ENCODE measurements at places on chromosomes 7 and 10.

- DNase-seq: no peak
Measured at GRCh38 chr10:101960879-101961395, 95.0 kb downstream of the ARMH3 start.

GRCh38 chr10:46515793-46516192 is 40.7 kb downstream of the GPRIN2 start:
- no peak for DNase-seq

- peak; percentile 67 for DNase-seq
Measured at GRCh38 chr7:749140-749551, 22.1 kb upstream of the PRKAR1B start.

DNA sequence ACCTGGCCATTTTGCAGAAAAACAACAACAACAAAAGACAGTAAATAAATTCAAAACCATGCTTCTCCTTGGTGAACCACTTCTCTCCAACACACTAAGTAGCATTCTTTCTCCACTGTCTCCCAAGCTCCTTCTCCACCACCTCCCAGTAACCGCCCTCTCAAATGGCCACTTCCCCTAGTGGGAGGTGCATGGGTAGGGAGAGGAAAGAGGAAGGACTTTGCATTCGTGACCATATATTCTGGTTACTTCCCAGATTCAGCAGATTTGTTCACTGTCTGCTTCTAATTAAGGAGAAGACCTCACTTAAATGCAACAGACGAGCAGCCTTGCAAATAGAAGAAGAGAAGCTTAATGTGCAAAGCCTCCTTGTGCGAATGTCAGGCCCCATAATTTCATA is 166.8 kb downstream of the SORCS1 start:
- peak; percentile 28 for DNase-seq

- no peak for DNase-seq
Measured at GRCh38 chr10:30062090-30062489, 2.7 kb upstream of the JCAD start.

- DNase-seq: no peak
Measured at GRCh38 chr10:96743988-96744585, 23.8 kb upstream of the PIK3AP1 start.

DNA sequence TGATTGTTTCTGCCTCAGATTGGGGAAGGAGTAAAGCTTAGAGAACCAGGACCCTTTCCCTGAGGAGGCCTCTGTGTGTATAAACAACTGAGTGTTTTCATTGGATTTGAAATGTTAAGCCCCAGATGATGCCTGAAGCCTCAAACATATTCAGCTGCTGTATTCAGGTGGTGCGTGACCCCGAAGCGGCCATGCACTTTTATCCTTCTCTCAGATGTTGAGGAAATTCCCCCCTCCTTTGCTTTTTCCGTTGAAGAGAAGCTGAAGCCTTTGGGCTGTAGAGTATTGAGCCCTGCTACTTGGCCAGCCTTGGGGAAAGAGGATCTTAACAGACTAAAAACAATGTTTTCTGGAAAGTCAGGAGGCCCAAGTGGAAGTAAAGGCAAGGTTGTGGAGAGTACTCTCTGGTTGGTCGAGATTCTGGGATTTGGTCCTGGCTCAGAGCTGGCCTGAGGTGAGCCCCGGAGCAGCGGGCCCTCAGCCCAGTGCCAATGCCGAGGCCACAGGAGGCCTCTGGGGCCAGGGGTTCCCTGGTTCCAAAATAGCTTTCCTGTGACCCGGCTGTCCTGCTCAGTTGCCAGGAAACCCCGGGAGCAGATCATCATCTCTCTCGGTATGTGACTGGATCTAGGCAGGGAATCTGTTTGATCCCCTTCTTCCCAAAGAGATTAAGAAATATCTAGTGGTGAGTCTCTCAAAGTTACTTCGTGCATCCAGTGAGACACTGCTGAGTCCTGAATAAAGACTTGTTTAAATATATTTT is 22.5 kb downstream of the FKBP6 start:
- DNase-seq: no peak

GRCh38 chr7:90966346-90966745 is 297.9 kb upstream of the FZD1 start:
- DNase-seq: no peak

GRCh38 chr7:105101864-105102263 is 87.9 kb downstream of the KMT2E start:
- DNase-seq: no peak

DNA sequence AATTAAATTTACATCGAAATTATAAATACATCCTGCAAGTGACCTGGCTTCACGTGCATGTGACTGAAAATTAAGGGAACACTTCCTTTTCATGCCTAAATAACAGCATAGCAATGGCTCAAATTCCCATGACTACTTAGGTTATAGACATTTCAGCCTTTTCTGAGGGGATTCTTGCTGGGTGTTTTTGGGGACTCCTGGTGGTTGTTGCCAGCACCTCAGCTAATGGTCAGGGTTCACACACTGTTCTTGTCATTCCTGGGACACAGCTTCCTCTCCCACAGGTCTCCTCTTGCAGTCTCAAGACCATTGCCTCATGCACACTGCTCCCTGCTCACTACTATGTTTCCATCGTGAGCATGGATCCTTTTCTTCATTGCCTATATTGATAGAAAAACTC is 148.9 kb upstream of the GLI3 start:
- no peak for DNase-seq

- no peak for DNase-seq
Measured at GRCh38 chr10:48931188-48931587, 8.5 kb downstream of the LRRC18 start.

GRCh38 chr7:66146701-66147100 is 32.1 kb downstream of the CRCP start:
- DNase-seq: no peak

DNA sequence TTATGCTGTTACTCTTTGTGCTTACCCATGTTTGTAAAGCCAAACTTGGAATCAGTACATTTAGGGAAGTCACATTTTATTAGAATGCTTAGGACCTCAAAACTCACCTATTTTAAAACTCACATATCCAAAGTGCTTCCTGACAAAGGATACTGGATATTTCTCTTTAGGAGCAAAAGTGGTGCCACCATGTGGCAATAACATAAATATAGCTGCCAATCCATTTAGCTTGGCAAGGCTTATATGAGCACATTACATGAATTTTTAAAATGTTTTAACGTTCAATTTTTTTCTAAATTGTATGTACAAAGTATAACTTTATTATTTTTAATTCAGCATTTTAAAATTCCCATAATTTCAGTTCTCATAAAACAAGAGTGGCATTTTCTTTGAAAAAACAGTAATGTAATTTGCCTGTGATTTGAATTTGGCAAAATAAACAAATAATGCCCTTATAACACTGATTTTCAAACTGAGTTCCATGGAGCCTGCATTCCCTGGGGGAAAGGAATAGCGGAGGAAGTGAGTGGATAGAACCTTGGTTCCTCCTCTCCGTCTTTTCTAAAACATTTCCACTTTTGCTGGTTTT is 75.4 kb downstream of the HDAC9 start:
- DNase-seq: no peak

Measured in right hindlimb (tissue), 1 donor.